ENCODE measurements at places on chromosomes 2 and 18.
A peak's percentile ranks its signal among the peaks of the same experiment; 100 is the strongest.

DNA sequence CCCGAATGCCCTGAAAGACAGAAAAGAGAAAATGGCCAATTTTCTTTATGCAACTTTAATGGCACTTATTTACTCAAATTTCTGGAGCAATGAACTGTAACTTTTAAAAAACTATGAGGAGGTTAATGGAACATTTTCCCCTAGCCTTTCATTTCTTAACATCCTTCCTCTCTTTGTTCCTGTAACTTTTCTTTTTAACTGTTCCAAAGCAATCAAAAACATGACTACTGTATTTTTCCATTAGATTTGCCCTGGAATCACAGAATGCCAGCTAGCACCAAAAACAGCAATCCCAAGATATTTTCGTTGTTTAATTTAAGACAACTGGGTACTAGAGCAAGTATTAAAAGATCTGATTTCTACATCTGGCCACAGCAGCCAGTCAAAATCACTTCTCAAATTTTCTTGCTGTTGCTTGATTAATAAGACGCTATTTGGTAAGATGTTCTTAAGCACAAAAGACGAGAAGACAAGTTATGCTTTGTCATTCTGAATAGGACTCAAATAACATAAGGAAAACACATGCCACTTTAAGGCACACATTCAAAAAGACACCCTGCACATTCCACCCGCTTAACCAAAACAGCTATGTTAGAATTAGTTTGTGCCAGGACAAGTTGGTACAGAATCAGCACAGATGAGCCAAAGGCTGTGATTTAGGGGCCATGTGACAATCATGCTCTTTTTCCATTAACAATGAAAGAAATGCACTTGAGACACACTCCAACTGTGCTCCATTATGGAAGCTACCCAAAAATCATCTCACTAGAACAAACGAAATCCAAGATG, 3.6 kb downstream of the STARD7 start:
- no peak for DNase-seq

- no peak for DNase-seq
Observed at GRCh38 chr2:209638346-209638745, 133.3 kb upstream of the UNC80 start.

GRCh38 chr2:68762100-68762499, 27.5 kb downstream of the ARHGAP25 start:
- no peak for DNase-seq

DNA sequence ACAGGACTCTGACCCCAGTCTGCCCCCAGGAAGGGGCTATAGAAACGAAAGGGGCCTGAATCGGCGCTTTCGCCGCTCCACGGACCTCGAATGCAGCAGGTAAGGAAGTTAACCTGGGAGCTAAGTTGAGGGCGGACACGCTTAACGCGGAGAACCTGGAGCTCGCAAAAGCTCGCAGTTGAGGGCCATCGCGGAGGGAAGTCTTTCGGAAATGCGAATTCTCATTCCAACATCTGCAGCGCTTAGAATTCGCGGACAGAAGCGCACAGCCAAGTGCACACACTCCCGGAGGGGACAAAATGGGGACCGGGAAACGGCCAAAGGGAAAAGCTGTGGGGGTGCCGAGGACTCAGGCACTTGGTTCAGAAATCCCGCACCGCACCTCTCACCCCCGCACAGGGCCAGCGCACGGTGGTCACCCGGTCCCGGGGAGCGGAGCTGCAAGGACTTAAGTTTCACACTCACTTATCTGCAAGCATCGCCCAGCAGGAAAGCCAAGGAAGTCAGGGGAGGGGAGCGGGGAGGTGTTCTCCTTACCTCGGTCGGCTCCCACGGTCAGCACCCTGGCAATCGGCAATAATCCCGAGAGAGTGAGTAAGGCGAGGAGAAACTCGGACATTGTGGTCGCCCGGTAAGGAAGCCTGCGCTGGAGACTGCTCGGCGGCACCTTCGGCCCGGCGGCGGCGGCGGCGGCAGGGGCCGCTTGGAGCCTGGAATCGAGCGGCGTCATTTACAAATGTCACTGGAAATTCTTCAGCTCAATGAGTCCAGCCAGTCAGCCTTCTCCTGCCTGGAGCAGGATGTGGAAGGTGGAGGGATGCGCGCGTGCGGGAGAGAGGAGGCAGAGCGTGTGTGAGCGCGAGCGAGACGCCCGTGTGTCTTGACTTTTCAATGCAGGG, 456 bp downstream of the LRP1B start:
- DNase-seq, result peak; percentile 52

GRCh38 chr2:158723921-158724802, 71.0 kb upstream of the DAPL1 start:
- DNase-seq, result peak; percentile 69

DNA sequence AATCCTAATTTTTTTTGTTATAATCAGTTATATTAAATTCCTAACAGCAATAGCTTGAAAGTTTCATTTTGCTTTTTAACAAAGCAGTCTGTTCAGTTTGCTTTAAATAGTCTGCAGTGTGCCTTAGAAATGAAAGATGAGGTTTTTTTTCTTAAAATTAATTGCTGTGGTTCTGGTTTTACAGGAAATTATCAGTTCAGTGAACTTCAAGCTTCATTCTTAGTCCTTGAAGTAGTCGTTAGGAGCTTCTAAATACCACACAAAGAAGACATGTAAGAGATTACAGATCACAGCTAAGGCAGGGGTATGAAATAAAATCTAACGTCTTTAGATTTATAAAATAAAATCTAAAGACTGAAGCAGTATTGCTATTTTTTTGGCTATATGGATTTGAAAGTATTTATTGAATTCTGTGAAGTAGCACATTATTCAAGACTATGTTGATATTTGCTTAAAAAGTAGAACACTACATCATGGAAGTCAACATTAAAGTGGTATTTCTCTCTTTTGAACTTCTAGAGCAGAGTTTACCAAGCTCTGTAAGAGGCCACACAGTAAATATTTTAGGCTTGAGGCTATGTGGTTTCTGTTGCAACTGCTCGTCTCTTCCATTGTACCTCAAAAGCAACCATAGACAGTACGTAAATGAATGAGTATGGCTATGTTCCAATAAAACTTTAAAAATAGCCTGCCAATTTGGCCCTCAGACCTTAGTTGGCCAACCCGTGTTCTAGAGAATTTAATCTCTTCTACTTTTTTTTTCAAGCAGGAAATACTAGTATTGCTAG, 81.5 kb upstream of the STON1 start:
- no peak for DNase-seq

DNA sequence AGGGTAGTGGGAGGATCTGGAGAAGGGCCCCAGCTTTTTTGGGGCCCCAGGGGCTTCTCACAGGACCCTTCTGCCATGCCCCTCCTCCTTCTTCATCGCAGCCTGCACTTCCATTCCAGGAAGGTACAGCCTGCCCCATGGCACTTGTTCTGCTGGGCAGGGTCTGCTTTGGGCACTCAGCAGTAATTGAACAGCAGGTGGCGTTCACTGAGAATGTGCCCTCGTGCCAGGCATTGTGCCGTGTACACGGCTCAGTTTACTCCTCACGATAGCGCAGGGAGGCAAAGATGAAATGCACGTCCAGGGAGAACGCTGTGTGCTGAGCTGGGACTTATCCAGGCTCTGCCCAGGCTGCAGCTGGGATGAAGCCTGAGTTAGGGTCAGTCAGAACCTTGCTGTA, 54.8 kb upstream of the ASB18 start:
- DNase-seq, result no peak

Measured in iPS-NIHi11 (cell line).